Esophagus muscularis mucosa (tissue), 4 donors: ENCODE measurements at places on chromosomes 11 and 22. TPM values are rescaled to one million over a fixed set of nuclear protein-coding genes. Genes with fewer than 3 reads are reported as not detected.

DNA sequence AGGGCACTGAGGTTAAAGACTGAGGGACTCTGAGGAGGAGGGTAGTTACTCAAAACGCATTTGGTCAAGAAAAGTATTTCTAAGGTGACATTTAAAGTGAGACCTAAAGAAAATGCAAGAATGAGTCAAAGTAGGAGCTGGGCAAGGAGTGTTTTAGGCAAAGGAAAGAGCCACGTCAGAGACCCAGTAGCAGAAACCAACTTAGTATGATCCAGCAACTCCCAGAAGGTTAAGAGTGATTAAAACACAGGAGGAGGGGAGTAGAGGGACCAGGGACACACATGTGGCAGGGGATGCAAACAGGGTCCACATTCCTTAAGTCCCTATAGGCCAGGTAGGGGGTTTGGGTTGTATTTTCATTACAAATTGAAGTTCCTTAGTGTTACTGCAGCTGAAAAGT lies 24.3 kb upstream of the CCDC34 start:
- no peaks in the 10 kb centered on the region for H3K36me3 ChIP-seq
- no peaks in the 10 kb centered on the region for H3K27me3 ChIP-seq
- H3K4me3 ChIP-seq = no peak overlapping the region
- H3K4me1 ChIP-seq = peaks cover 1% of the 10 kb centered on the region

DNA sequence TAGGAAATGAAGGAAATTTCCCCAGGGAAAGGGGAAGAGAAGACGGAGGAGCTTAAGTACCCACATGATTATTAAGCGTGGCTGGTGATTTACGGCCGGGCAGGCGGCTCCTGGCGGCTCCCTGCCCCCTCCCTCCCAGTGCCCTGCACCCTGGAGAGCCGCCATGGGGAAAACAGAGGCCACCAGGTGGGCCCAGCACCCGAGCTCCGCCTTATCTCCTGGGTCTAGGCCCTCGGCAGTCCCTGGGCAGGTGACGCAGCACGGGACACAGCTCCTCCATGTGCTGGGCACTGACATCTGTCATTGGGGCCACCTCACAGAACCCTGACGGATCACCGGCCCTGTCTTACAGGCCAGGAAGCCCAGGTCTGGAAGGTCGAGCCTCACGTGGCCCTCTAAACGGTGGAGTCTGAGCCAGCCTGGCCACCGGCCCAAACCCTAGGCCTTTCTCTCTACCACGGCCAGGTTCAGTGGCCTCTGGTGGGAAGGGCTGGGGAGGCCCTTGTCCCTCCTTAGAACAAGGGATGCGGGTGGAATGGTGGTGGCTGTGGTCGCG lies 60.2 kb upstream of the PPARA start:
- DNase-seq = no peak
- H3K36me3 ChIP-seq = no peaks in the 10 kb centered on the region
- H3K4me1 ChIP-seq = peaks cover 100% of the 10 kb centered on the region
- peak overlapping the region; percentile 92 for H3K27ac ChIP-seq
- no peaks in the 10 kb centered on the region for H3K27me3 ChIP-seq

DNA sequence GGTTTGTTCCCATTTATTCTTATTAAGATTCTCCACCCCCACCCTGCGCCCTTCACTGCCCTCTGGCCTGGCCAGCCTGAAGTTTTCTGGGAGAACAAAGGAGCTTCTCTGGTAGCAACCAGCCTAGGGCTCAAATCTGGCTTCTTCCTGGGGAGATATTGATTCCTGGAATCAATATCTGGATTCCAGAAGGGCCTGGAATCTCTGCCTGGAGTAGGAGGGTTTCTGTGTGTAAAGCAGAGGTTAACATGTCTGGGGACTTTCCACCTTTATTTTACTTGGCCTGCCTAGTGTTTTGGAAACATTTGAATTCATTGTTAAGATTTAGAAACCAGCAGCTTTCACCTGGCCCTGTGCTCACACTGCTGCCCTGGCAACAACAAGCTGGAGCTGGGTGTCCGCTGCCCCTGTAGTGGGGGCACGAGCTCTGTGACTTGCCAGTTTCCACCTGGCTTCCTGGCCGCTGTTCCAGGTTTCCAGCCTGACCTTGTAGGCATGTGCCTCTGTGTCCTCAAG lies 5.5 kb downstream of the C11orf91 start:
- no peaks in the 10 kb centered on the region for H3K27me3 ChIP-seq
- no peaks in the 10 kb centered on the region for H3K36me3 ChIP-seq
- peaks cover 56% of the 10 kb centered on the region for H3K4me1 ChIP-seq
- no peak overlapping the region for H3K4me3 ChIP-seq

DNA sequence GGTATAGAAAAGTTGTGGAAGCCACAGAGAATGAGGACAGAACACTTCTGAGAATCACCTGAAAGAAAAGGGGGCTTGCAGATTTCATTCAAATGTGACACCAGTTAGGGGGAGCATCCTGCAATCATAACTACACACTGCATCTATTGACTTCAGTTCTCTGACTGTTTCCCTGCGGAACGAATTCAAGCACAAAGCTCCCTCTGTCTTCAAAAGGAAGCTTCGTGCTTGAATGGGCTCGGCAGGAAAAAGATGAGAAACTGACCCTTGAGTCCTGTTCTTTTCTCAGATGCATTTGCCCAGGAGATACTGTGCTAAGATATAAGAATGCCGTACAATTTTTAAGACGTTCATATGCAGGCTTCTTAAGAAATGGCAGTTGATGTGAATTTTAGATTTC lies 2000.4 kb upstream of the RAG2 start:
- H3K27me3 ChIP-seq = no peaks in the 10 kb centered on the region
- H3K4me1 ChIP-seq = no peaks in the 10 kb centered on the region
- DNase-seq = no peak
- no peak overlapping the region for H3K4me3 ChIP-seq
- H3K27ac ChIP-seq = no peak overlapping the region

DNA sequence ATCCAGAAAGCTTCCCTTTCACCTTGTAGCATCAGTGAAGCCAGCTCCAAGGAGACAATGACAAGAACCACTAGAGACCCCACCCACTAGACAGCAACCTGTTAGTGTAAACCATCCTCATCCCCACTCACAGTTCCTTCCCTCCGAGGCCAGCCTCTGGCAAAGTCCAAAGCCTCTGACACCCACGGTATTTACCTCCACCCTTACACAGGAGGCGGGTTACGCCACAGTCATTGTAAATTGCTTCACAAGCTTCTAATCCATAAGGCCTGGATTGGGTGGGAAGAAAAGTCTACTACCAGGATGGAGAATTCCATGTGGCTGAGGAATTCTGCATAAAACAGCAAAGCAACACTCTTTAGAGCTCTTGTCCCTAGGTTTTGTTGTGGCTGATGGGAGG lies 287.4 kb downstream of the BUD13 start:
- H3K27ac ChIP-seq = no peak overlapping the region
- H3K27me3 ChIP-seq = no peaks in the 10 kb centered on the region
- H3K4me3 ChIP-seq = no peak overlapping the region
- H3K4me1 ChIP-seq = no peaks in the 10 kb centered on the region
- no peaks in the 10 kb centered on the region for H3K36me3 ChIP-seq

DNA sequence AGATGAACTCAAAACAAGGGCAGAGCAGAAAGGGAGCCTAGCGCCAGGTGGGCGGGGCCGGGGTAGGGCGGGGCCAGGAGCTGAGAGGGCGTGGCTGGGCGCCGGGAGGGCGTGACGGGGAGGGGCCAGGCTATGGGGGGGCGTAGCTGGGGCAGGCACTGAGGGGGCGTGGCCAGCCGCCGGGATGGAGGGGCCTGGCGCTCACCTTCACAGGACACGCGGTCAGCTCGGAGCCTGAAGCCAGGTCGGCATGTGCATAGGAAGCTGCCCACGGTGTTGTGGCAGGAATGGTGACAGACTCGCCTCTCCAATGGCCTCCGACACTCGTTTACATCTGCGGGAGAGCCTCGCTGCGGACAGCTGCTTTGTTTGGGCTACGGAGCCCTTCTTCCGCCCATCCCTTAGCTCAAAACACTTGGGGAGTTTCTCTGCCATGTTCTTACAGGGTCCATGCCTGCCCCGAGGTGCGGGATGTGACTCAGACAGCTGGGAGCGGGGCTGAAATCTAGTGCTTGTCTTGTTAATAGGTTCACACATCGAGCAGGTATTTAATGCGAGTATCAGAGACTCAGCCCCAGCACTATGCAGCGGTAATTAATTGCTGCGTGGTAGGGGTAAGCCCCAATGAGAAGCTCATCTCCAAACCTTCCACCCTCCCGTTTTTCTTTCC lies 13.4 kb downstream of the VWCE start:
- H3K4me3 ChIP-seq = no peak overlapping the region
- no peaks in the 10 kb centered on the region for H3K27me3 ChIP-seq
- no peak for DNase-seq
- peaks cover 10% of the 10 kb centered on the region for H3K4me1 ChIP-seq
- no peaks in the 10 kb centered on the region for H3K36me3 ChIP-seq
- H3K27ac ChIP-seq = no peak overlapping the region

The GP1BB gene
- total RNA-seq = 1.7 TPM

The DEFB131B gene
- total RNA-seq = not detected
